Activated naive CD4-positive, alpha-beta T cell (primary cell): ENCODE measurements at places on chromosomes 12 and 14.

- no peak for DNase-seq
Observed at GRCh38 chr14:92425101-92425500, 88.5 kb upstream of the RIN3 start.

- no peak for DNase-seq
Observed at GRCh38 chr12:11827091-11828061, 177.9 kb downstream of the ETV6 start.

GRCh38 chr14:93059917-93060545 lies 55.7 kb downstream of the ITPK1 start:
- DNase-seq: no peak

DNA sequence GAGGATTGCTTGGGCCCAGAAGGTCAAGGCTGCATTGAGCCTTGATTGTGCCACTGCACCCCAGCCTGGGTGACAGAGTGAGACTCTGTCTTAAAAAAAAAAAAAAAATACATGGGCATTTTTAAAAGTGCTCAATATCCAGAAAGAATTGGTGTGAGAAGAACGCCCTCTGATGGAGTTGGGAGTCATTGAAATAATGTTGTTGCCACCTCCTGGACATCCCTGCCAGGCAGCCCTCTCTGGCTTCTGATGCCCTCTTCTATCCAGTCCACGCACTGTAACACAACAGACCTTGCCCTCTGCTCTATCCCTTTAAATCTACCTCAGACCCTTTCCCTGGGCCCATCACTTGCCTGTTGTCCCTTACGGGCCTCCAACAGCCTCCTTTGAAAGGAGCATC lies 4.9 kb downstream of the PTGDR start:
- no peak for DNase-seq

GRCh38 chr12:9941838-9942237 lies 9.7 kb upstream of the CLEC2A start:
- DNase-seq: no peak

GRCh38 chr12:106739318-106739717 lies 35.2 kb upstream of the RIC8B start:
- DNase-seq: no peak

GRCh38 chr14:81033698-81034240 lies 78.3 kb downstream of the TSHR start:
- no peak for DNase-seq
